ENCODE measurements at places on chromosomes 3 and 15. TPM values are rescaled to one million over a fixed set of nuclear protein-coding genes. Genes with fewer than 3 reads are reported as not detected.

The WDR82 gene
- 19.0 TPM for total RNA-seq

The UBR1 gene
- total RNA-seq: 18.4 TPM

The CATSPER2 gene
- 1.2 TPM for total RNA-seq

The KCNAB1 gene
- total RNA-seq: 3.5 TPM

The SLC12A1 gene
- total RNA-seq: not detected

The CPEB1 gene
- total RNA-seq: 1.6 TPM

The TNIK gene
- total RNA-seq: 13.6 TPM

GRCh38 chr3:15342945-15343344, 10.6 kb upstream of the SH3BP5 start:
- no peak for DNase-seq

DNA sequence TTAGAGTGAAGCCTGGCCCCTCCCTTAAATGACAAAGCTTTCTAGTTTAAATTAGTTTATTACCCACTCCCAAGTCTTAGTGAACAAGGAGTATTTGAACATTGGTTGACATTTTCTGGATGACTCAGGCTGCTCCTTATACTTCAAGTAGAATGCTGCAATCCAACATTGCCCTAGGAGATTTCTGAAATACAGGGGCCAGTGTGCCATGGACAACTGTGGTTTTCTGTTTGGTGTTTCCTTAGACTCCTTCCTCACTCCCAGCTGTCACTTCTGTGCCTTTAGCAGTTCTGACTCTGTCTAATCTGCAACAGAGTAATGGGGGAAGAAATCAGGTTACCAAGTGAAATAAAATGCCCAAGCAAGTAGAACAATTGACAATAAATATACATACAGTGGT, 116.1 kb upstream of the P2RY1 start:
- no peak for DNase-seq

DNA sequence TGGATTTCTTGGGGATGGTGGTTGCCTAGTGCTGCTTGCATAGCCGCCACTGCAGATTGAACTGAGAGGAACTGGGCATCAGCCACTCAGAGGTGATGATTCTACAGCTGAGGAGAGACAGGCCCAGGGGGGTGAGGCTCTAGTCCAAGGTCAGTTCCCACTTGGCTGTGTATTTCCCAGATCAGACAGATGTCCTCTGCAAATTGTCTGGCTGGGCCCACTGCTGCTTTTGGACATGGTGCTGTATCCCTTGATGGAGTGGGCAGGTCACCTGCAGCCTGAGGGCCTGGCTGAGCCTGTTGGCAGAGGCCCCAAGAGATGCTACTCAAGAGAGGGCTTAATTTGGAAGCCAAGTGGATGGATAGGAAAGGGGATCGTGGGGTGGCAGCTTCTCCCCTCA, 124.5 kb upstream of the CTDSPL start:
- DNase-seq: no peak

GRCh38 chr15:70253461-70254156, 155.9 kb upstream of the TLE3 start:
- DNase-seq: peak; percentile 30

GRCh38 chr3:53550005-53550620, 55.7 kb downstream of the CACNA1D start:
- no peak for DNase-seq

- DNase-seq: no peak
These were observed 313.6 kb upstream of the TLE3 start for GRCh38 chr15:70411143-70411863.

DNA sequence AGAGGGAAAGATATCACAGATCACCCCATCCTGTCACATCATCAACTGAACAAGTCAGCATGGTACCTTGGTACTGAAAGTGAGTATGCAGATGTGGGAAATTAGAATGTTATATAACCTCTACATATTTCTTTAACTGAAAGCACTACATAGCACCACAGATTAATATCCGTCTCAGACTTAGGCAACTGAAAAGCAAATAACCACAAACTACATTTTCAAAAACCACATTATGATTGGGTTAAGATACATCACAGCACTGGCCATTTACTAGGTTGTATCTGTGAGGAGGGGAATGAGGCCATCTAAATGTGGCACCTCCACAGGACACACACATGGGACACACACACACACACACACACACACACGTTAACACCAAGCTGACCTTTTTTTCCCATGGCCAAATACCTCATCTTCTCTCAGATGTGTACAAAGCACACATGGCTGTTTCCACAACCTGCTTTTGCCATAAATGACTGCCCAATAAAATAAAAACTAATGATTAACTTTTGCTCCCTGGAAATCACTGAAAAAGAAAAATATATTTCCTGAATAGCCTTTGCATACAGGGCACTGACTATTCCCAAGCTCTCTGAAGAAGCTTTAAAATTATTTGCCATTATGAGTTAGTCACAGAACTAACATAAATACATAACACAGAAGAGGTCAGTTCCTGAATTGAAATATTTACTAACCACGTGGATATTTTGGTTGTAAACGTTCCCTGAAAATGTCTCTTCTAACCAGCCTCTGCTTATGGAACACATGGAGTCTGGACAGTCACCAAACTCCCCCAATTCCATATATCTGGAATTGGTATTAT, 60.1 kb downstream of the SUMF1 start:
- DNase-seq: no peak

GRCh38 chr3:62287392-62287927, 85.9 kb downstream of the FEZF2 start:
- no peak for DNase-seq

DNA sequence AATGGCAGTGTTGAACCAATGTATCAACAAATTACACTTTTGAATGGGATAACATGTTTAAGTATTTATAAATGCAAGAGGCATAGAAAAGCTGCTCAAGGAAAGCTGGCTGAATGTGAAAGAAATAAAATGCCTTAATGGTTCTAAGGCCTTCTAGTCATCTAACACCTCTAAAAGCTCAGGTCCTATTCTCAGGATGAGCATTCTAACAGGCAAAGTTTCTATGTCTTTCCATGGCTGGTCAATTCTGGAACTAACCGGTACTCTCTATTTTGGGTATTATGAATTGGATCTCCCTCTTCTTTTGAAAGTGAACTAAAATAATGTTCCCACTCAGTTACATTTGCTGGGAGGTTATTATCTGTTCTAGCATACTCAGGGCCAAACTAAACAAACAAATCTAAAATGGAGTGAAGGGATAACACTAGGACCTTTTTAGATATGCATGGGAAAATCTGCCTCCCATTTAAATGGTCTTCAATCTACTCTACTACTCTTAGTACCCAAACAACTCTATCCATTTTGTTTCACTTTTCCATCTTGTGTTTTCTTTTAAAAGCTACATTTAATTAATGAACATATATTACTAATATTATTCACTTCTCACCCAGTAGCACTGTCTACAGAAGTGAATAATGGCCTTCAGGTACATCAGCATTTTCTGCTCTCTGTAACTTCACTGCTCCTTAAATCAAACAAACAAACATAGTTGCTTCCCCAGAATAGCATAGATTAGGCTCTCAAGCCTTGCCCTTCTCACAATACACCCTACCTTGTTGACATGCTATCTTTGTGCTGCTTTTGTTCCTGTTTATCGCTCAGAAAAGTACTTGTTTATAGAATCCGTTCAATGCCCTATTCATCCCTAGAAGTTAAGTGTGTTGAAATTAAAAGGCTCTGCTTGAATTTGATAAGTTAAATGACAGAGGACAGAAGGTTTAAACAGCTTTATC, 46.4 kb downstream of the CBLB start:
- no peak for DNase-seq

DNA sequence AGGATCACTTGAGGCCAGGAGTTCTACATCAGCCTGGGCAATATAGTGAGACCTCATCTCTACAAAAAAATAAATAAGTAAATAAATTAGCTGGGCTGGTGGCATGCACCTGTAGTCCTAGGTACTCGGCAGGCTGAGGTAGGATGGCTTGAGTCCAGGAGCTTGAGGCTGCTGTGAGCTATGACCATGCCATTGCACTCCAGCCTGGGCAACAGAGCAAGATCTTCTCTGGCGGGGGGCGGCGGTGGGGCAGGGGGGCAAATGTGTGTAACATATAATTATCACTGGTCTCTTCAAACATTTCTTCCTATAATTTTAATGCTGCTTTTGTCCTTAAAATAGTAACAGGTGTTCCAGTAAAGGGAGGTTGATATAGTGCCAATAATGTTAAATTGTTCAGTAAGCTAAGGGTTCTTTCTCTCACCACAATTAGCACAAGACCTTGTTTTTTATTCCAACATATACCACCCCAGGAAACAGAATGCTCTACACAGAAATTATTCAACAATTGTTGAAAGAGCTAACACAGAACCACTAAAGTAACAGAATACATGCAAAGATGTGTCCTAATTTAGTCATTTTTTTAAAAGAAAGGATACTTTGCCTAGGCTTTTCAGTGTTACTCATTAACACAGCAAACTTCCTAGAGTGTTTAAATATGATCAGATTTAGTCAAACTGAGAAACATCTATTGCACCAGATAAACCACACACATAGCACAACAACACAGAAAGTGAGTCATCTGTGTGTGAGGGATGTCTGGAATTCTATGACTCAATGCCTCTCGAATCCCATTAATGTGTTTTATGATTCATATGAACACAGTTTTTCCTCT, 29.1 kb downstream of the ANKRD28 start:
- DNase-seq: peak; percentile 28
